D341Med (cell line): ENCODE measurements at places on chromosomes 5 and 9.

GRCh38 chr5:343461-344401 lies 22.2 kb downstream of the AHRR start:
- peak; percentile 68 for DNase-seq

- no peak for DNase-seq
Observed at GRCh38 chr5:15492545-15492944, 7.4 kb upstream of the FBXL7 start.

DNA sequence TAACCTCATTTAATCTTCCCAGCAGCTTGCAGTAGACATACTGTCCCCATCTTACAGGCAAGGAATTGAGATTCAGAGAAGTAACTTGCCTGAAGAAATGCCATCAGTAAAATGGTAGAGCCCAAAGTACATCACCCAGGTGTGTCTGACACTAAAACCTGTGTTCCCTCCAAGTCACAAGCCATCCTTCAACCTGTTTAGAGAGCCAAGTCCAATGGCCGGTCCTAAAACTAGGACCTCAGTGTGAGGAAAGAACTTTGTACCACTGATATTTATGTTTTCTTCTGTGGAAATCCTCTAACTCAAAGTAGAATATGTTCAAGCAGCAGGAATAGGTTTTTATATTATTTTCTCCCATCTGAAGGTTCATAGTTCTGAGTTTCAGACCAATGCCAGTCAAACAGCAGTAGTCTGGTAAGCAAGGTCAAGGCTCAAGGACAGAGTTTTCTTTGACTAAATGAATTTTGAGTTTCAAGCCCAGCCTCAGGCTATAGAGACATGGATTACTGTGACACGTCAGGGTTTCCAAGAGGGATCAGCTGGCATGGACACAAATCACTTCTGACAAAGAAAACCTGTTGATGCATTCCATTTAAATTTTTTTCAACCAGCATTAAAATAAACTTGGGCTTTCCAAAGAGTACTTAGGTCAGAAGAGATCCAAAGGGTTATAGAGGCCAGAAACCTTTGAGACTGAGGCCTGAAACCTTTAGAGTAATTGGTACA lies 80.9 kb upstream of the PLPP6 start:
- no peak for DNase-seq

- peak; percentile 66 for DNase-seq
Observed at GRCh38 chr9:117247266-117247665, 167.6 kb downstream of the ASTN2 start.

- DNase-seq: no peak
Observed at GRCh38 chr9:88681434-88681833, 146.5 kb downstream of the NXNL2 start.

- DNase-seq: peak; percentile 40
Observed at GRCh38 chr5:145697251-145697990, 137.7 kb downstream of the PRELID2 start.
